Bronchial epithelial cell (primary cell): ENCODE measurements at places on chromosomes 7 and 10. TPM values are rescaled to one million over a fixed set of nuclear protein-coding genes. Genes with fewer than 3 reads are reported as not detected.

PTPRZ1 gene
- total RNA-seq, result 2.6 and 3.5 TPM in 2 replicates

HHEX gene
- total RNA-seq, result 0.26 and 0.38 TPM in 2 replicates

MBL2 gene
- total RNA-seq, result not detected in 2 replicates

TMEM176B gene
- total RNA-seq, result not detected in 2 replicates

CPSF4 gene
- total RNA-seq, result 48.3 and 54.5 TPM in 2 replicates

SLC26A3 gene
- not detected in 2 replicates for total RNA-seq

GSAP gene
- total RNA-seq, result 10.3 and 20.4 TPM in 2 replicates

LBX1 gene
- not detected in 2 replicates for total RNA-seq

TMEM176A gene
- 0.79 TPM in 1 of 2 replicates, not detected in the other for total RNA-seq

PPA1 gene
- total RNA-seq, result 196 and 350 TPM in 2 replicates

LRRC18 gene
- total RNA-seq, result not detected in 2 replicates

HOXA3 gene
- not detected in 2 replicates for total RNA-seq
